ENCODE measurements at places on chromosomes 4 and X.

- DNase-seq: no peak
These were observed 36.9 kb downstream of the SORBS2 start for GRCh38 chr4:185774845-185775680.

- peak; percentile 56 for DNase-seq
These were observed 9.2 kb upstream of the FAM53A start for GRCh38 chr4:1693131-1693896.

GRCh38 chr4:87732033-87732765 lies 67.2 kb upstream of the IBSP start:
- DNase-seq: no peak

- no peak for DNase-seq
These were observed 71.1 kb downstream of the HADH start for GRCh38 chr4:108060686-108061321.

GRCh38 chr4:7193030-7193958 lies 956 bp downstream of the SORCS2 start:
- DNase-seq: no peak

DNA sequence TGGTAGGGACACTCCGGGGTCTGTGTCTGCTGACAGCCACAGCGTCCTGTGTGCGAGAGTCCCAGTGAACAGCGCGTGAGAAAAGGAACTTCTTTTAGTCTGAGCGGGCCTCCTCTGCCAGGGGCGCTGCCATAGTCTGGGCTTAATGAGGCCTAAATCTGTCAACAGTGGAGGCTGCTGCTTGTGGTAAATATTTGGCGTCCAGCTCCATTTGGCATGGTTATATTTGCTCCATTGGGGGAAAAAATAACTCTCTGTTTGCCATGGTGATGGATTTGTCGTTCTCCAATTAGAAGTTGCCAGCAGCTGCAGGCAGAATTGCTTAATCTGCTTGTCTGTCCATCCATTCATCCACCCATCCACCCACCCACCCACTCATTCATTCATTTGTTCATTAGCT lies 71.4 kb upstream of the PSAPL1 start:
- DNase-seq: no peak

GRCh38 chrX:43225626-43226328 lies 430.3 kb upstream of the MAOA start:
- DNase-seq: no peak

- DNase-seq: no peak
These were observed 61.6 kb downstream of the MSX1 start for GRCh38 chr4:4921077-4921476.

DNA sequence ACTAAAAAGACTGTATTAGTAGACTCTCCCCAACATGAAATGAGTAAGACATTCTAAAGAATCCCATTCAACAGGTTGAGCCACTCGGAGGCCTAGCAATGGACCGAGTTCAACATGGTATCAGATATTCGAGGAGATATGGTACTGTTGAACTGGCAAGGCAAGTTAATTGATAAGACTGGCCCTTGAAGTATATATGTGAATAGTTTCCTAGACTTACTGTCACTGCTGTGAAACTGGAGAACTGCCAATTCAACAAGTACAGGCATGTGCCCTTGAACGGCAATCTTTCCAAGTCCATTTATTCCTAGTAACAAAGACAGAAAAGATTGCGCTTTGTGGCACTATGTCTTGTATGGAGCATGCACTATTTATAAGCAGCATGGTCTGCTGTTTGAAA lies 24.4 kb downstream of the FAT1 start:
- DNase-seq: no peak

DNA sequence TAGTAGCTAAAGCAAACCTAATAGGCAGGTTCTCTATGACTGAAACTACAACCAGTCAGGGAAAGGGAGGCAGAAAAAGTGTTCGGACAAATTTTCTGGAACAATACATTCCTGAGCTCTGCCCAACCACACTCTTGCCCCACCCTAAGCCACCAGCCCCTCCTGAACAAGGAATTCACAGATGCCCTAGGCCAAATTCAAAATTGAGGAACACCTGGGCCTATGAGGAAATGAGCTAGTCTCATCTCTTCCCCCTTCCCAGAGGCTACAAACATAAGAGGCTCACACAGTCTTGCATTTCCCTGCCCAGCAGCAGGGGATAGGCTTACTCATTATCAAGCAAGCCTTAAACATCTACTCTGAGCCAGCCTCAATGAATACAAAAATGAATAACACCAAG lies 284.7 kb downstream of the ZNF674 start:
- no peak for DNase-seq

- no peak for DNase-seq
These were observed 52.5 kb upstream of the ATXN3L start for GRCh38 chrX:13372203-13372980.

- no peak for DNase-seq
These were observed 16.6 kb downstream of the GPKOW start for GRCh38 chrX:49106930-49107329.

DNA sequence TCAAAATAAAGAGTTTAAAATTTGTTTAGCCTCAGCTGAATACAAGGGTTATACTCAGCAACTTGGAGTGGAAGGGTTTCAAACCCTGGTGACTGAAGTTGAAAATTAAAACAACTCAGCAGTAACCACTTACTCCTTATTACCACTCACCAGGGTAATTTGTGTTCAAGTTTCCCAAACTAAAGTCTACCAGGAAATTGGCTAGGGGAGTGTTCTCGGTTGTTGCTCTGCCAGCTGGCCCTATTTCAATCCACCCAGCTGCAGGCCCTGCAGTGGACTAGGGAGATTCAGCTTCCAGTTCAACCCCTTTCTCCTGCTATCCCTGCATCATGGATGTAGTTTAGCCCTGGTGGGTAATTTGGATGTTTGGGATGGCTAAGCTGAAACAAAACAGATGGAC lies 37.8 kb upstream of the EXOC1L start:
- no peak for DNase-seq

- DNase-seq: no peak
These were observed 10.9 kb downstream of the CCNG2 start for GRCh38 chr4:77167866-77168265.

DNA sequence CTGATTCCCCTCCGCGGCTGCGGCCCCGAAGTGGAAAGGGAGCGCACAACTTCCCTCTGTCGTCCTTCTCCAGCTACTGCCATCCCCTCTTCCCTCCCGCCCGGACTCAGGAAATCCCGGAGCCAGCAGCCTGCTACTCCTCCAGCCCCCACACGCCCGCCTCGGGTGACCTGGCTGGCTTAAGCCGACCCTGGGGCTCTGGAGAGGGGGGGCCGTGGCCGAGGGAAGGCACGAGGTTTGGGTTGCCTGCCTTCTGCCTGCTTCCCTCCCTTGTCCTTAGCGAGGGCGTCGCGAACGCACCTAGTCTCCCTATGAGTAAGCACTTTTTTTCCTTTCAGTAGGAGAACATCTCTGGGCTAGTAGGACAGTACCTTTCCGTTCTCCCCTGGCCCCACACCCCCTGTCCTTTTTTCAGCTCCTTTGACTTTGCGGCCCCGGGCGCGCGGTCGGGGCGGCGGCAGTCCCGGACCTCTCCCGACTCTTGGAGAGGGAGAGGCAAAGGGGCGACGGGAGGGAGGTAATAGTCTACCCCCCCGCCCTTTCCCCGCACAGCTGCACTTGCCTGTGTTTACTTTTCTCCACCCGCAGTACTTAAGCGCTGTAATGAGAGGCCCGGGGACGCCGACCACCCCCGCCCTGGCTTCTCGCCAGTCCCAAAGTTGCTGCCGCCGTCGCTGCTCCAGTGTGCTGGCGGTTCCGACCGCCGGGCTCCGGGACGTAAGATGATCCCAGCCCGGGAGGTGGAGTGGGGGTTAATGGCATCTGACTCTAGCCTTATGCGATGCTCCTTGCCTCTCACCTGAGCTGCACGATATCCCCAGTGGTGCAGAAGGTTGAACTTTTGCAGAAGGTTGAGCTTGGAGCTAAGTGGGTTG lies 868 bp downstream of the PLS3 start:
- peak; percentile 1 for DNase-seq

DNA sequence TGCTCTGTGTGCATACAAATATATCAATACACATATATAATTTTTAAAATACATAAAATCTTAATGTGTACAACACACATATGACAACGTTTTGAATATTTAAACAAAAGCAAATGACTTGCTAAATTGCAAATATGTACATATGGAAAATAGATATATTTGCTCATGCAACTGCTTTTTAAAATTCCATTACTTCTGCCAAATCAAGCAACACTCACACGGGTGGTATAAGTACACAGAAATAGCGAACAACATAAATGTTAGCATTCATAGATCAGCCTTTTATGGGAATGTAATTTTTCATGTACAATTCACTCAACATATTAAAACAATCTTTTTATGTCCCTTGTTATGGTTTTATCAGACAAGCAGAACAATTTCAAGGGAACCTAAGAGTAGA lies 116.3 kb downstream of the DMD start:
- DNase-seq: no peak

GRCh38 chrX:96147681-96148080 lies 537.0 kb upstream of the DIAPH2 start:
- no peak for DNase-seq

- DNase-seq: no peak
These were observed 208.4 kb downstream of the NWD2 start for GRCh38 chr4:37452952-37453280.

DNA sequence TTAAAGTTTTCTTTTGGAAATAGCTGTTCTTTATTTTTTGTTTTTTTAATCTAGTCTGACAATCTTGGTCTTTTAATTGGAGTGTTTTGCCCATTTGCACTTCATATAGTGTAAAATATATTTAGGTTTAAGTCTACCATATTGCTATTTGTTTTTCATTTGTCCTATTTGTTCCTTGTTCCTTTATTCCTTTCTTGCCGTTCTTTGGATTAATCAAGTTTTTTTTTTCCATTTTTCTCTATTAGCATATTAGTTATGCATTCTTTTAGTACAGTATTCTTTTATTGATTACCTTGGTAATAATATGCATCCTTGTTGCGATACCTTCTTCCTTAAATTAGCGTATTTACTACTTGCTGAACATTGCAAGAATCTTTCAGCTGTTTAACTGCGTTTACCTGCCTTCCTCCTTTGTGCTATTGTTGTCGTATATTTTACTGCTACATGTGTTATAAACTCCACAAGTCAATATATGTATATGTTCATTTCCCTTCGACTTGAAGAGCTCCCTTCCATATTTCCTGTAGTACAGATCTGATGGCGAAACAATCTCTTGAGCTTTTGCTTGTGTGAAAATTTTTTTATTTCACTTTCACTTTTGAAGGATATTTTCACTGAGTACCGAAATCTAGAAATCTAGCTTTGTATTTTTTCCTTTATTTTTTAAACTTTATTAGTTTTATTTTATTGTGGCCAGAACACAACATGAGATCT lies 23.9 kb upstream of the RNF212 start:
- DNase-seq: no peak

DNA sequence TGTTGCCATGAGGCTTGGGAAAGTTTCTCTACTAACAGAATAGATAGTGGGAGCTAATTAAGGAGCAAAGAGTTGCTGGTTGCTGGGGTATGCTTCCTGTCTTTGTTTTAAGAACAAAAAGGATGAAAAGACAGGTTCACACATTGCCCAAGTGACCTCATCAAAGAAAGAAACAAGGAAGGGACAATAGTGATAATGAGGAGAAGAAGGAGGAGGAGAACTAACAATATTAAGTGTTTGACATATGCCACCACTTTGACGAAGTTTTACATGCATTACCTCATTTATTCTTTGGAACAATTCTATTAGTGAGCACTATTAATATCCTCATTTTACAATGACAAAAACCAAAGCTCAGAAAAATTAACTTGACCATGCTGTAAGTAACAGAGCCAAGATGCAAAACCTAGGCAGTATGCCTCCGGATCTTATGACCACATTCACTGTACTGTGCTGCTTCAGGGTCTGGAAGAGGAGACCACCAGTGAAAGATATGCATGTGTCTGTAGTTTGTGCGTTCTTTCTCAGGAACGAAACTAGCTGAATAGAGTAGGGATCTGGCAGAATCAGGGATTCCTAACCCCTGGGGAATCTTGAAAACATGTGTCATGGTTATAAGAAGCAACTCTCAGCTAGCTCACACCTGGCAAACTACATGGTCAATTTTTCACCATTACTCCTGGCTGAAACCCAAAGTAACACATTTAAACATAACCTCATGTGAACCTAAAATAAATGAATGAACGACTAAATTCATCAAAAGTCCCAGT lies 83.8 kb downstream of the MOSPD2 start:
- DNase-seq: no peak

GRCh38 chrX:47361538-47362511 lies 8.6 kb upstream of the ZNF157 start:
- DNase-seq: no peak

GRCh38 chr4:67236318-67236717 lies 309.0 kb downstream of the CENPC start:
- no peak for DNase-seq

GRCh38 chr4:6341696-6342095 lies 72.0 kb downstream of the WFS1 start:
- no peak for DNase-seq

DNA sequence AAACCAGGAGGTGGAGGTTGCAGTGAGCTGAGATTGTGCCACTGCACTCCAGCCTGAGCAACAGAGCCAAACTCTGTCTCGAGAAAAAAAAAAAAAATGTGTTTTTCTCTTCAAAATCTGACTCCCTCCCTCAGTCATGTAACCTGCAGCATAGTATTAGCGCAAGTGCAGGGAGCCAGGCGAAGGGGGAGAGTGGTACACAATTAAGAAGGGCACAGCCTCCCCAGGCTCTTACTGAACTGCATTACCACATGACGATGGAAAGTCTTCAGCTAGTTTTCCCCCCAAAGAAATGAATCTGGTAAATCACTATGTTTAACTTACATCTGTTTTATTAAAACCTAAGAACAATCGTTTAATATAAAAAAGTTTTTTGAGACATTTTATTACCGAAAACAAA lies 32.4 kb downstream of the PALLD start:
- no peak for DNase-seq

DNA sequence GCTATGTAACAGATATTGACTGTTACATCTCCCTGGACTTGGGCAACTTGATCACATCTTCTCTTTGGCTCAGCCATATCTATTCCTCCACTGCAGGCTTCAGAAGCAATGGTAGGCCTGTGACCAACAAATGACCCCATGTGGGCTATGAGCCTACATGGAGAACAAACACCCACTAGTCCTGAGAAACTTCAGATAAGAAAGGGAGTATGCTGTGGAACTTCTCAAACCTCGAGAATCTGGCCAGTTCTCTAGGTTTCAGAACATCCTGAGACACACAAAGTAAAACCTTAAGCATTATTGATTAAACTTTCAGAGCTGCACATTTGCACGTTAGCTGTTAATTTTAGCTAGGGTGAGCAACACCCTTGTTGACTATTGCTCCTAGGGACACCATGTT lies 16.3 kb downstream of the RBMX2 start:
- no peak for DNase-seq

DNA sequence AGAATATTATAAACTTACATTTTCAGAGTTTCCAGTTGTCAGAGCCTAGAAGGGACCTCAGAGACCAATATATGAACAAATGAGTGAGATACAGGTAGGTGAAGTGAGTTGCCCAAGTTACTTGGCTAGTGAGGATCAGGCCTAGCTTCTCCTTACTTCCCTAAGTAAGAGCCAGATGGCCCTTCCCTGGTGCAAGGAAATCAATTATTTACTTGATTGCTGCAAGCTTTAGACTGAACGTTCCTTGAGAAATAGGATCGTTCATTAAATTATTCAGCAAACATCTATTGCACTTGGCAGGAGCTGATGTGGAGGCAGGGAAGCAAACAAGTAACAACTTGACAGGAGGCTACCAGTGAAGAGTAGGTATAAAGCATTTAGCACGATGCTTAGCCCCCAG lies 117.8 kb downstream of the EFHC2 start:
- DNase-seq: no peak
